ENCODE measurements at places on chromosomes 16 and 17.

GRCh38 chr16:8381814-8382213 lies 208.5 kb downstream of the TMEM114 start:
- DNase-seq: no peak

DNA sequence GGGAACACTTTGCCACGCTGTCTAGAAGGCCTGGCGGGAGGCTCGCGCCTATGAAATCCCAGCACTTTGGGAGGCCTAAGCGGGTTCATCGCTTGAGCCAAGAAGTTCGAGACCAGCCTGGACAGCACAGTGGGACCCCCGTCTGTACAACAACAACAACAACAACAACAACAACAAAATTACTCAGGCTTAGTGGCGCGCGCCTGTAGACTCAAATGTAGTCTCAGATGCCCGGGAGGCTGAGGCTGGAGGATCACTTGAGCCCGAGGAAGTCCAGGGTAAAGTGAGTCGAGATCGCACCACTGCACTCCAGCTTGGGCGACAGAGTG lies 297 bp upstream of the SLFN13 start:
- DNase-seq: no peak

DNA sequence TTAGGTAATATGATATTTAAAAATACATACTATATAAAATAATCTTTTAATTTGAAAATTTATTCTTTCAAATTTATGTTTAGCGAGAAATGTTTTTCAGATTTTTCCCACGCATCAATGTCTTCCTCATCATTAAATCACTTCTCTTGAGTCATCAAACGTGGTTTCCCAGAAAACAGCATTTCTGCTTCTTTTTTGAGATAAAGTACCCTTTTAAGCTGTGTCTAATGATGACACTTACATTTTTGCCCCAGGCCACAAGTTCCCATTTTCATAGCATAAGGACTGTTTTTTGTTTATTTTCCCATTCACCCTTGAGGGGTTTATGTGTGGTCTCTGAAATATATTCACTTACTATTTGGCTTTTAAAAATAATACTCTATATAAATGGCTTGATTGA lies 139.0 kb upstream of the HS3ST3A1 start:
- DNase-seq: no peak

DNA sequence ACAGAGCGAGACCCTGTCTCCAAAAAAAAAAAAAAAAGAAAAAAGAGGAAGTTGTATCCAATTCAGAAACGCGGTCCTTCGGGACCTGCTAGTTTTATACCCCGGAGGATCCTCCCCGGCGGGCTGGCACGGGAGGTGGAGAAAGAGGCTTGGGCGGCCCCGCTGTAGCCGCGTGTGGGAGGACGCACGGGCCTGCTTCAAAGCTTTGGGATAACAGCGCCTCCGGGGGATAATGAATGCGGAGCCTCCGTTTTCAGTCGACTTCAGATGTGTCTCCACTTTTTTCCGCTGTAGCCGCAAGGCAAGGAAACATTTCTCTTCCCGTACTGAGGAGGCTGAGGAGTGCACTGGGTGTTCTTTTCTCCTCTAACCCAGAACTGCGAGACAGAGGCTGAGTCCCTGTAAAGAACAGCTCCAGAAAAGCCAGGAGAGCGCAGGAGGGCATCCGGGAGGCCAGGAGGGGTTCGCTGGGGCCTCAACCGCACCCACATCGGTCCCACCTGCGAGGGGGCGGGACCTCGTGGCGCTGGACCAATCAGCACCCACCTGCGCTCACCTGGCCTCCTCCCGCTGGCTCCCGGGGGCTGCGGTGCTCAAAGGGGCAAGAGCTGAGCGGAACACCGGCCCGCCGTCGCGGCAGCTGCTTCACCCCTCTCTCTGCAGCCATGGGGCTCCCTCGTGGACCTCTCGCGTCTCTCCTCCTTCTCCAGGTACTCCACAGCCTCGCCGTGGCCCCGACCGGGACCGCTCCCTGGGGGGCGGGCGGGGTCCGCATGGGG lies at the start of gene CDH3:
TSS of gene CDH3 (plus strand) at position 596 of the 779 bp plus-strand sequence. CDS start at position 666, 70 bp downstream.
- peak; percentile 4 for DNase-seq

DNA sequence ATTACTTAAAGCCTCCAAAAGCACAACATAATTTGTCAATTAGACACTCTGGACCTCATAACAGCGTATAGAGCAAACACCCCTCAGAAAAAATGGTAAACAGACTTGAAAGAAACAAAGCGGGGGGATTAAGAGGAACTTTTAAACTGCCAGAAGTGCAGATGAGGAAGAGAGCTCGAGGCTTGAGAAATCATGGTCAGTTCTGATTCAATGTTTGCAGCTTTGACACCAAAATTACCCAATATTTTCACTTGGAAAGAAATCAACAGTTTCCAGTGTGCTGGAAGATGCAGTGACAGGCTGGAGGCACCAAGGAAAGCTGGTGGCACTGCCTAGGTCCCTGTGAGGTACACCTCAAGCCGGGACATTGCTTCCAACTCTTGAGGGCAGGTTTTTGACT lies 180.9 kb upstream of the TOX3 start:
- DNase-seq: no peak

GRCh38 chr17:14672830-14673229 lies 371.9 kb downstream of the HS3ST3B1 start:
- DNase-seq: no peak

GRCh38 chr17:34237458-34237857 lies 17.6 kb upstream of the CCL2 start:
- no peak for DNase-seq

DNA sequence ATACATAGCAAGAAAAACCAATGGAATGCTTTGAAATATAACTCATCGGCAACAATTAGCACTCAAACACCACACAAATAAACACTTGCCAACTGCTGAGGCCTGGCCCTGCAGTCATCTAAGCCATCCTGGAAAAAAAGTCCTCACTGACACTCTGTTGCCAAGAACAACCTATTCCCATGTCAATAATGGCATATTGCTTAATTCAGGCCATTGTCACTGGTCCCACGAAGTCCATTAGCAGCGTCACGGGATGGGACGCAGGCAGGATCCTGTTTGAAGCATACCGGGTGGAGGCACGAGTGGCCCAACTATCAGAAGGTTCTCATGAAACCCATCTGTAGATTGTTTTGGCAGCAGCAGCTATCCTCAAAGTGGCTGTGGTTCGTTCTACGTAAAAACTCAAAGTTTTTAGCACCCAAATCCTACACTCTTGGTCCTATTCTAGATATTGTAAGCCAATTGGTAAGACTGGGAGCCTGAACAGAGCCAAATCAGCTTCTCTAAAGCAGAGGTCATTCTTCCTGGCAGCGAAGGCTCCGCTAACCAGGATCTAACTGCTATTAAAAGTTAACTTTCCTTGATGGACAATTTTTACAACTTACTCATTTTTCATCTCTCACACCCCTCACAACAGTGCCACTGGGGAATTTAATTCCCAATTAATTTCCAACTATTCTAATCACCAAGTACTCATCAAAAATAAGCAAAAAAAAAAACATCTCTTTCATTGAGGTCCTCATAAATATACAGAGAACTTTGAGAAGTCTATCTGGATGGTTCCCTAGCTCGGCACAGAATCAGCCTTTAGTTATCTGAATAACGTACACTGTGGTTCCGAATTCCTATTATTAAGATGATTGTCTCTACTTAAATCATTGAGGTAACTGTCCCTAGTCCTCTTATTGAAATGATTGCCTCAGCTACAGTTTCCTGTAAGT lies 91.5 kb downstream of the ZFHX3 start:
- DNase-seq: no peak

DNA sequence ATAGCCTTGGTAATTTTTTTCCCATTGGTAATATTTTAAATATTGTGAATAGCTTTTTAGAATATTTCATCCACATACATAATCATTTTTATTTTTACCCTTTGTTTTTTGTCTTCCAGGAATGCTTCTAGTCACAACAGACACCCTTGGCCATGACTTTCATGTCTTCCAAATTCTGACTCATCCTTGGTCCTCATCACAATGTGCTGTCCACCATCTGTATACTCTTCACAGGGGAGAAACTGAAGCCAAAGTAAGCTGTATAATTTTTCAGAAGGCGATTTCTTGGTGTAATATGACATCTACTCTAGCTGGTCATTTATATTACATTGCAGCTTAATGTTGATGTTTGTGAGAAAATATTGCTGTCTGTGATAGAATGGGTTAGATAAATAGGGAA lies 269.4 kb downstream of the BCAS3 start:
- DNase-seq: no peak

Measured in activated T-cell treated with anti-CD3 and anti-CD28 coated beads for 4 hours (primary cell).